NCI-H524 (cell line): ENCODE measurements at places on chromosomes 16 and 17.
A peak's percentile ranks its signal among the peaks of the same experiment; 100 is the strongest.

DNA sequence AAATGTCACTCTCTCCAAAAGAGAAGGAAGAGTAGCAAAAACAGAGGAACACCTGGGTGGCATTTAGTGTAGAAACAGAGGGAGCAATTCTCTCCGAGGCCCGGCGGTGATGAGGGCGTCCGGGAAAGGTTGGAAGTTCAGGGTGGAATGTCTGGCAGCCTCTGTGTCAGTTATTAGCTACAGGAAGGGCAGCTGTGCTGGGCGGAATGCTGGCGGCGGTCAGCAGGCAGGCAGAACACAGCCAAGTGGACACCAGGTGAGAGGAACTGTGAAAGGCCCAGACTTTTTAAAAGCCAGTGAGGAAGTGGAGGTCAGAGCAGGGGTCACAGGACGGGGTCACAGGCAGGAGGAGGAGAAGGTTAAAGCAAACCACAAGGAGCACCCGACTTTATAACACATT is 238.1 kb downstream of the NTN1 start:
- no peak for DNase-seq

- no peak for DNase-seq
Measured at GRCh38 chr17:2478458-2478857, 33.2 kb downstream of the METTL16 start.

GRCh38 chr17:48024149-48025039 is 13.2 kb downstream of the COPZ2 start:
- DNase-seq = peak; percentile 77

GRCh38 chr17:79454826-79455225 is 156.0 kb downstream of the RBFOX3 start:
- no peak for DNase-seq

DNA sequence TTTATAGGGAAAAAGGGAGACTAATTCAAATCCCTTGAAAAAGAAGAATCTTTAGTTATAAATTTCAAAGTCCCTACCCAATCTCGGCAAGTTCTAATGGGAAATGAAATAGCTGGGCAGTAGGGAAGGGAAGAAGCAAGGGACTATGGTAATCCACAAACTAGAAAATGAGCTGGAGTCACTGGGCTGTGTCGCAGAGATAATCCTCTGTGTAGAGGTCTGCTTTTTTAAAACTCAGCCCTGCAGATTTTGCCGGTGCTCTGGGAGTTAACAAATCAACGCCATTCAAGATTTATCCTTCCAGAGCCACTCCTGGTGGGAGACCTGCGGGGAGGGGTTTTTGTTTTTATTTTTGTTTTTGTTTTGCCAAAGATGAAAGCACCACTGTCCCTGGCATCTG is 20.8 kb downstream of the SNX11 start:
- peak; percentile 73 for DNase-seq

- no peak for DNase-seq
Measured at GRCh38 chr16:56984639-56985038, 4.7 kb upstream of the NLRC5 start.

DNA sequence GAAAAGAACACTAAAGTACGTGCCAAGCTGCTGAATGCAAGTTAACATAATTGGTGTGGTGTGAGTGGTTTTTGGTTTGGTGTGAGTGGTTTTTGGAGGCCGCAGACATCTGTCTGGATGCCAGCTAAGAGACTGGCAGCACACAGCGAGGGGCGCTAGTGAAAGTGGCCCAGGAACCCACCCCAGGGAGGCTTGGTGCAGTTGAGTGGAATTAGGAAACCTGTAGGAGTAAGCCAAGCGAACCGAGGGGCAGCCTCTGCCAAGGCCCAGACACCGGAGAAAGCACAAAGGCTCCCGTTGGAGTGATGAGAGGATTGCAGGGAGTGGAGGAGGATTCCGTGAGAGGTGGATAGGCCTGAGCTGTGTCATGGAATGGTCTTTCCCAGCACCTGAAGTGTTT is 24.6 kb upstream of the SLC5A11 start:
- peak; percentile 89 for DNase-seq

GRCh38 chr17:48368352-48368908 is 61.6 kb downstream of the SKAP1 start:
- DNase-seq = no peak

- no peak for DNase-seq
Measured at GRCh38 chr17:14409292-14409691, 108.4 kb downstream of the HS3ST3B1 start.

- peak; percentile 87 for DNase-seq
Measured at GRCh38 chr17:63150490-63150889, 184.5 kb downstream of the TANC2 start.

- no peak for DNase-seq
Measured at GRCh38 chr17:78868391-78868790, 27.8 kb upstream of the USP36 start.

DNA sequence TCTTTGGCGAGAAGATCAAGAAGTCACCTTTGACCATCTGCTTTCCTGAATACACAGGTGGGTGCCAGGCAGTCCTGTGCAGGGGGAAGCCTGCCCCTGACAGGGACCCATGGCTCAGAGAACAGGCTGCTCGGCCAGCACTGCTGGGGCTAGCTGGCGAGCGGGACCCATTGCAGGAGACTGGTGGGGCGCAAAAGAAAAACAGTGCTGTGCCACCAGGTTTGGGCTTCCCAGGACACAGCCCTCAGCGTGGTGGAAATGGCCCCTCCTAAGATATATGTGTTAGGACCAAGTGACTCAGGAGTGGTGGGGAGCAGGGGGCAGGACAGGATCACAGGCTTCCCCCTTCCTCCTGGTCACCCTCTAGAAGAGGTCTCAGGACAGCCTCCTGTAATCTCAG is 73.9 kb downstream of the AMFR start:
- no peak for DNase-seq

- DNase-seq = no peak
Measured at GRCh38 chr17:72240333-72240732, 119.5 kb downstream of the SOX9 start.

DNA sequence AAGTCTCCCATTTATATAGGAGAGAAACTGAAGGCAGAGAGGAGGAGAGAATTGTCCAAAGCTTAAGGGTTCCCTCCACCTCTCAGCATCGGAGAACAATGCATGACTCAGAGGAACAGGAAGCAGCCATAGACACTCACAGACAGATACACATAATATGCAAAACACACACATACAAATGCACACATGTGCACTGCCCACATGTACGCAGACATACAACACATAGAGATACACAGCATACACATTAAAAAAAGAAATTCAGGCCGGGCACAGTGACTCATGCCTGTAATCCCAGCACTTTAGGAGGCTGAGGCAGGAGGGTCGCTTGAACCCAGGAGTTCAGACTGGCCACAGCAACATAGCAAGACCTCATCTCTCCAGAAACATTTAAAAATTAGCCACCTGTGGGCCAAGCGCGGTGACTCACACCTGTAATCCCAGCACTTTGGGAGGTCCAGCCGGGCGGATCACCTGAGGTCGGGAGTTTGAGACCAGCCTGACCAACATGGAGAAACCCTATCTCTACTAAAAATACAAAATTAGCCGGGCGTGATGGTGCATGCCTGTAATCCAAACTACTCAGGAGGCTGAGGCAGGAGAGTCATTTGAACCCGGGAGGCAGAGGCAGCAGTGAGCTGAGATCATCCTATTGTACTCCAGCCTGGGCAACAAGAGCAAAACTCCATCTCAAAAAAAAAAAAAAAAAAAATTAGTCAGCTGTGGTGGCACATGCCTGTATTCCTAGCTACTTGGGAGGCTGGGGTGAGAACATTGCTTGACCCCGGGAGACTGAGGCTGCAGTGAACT is 11.3 kb downstream of the ERAL1 start:
- DNase-seq = no peak

- DNase-seq = no peak
Measured at GRCh38 chr17:17425005-17425404, 51.8 kb upstream of the MED9 start.

DNA sequence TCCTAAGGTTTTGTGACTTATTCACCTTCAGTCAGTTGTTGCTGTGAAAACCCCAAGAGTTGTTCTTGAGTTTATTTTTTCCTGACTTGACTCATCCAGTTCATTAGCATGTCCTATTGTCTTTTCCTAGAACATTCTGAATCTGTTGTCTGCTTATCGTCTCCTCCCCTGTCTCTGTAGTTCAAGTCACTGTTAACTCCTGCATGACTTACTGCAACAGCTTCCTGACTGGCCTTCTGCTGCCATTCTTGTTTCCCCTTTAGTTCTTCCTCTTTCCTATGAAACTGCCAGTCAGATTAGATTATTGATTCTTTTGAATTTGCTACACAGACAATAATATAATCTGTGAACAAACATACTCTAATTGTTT is 161.5 kb downstream of the FTO start:
- no peak for DNase-seq

- DNase-seq = peak; percentile 75
Measured at GRCh38 chr17:45246861-45247428, 14.9 kb downstream of the SPATA32 start.

GRCh38 chr17:5582209-5583185 is 1.8 kb downstream of the NLRP1 start:
- DNase-seq = no peak

DNA sequence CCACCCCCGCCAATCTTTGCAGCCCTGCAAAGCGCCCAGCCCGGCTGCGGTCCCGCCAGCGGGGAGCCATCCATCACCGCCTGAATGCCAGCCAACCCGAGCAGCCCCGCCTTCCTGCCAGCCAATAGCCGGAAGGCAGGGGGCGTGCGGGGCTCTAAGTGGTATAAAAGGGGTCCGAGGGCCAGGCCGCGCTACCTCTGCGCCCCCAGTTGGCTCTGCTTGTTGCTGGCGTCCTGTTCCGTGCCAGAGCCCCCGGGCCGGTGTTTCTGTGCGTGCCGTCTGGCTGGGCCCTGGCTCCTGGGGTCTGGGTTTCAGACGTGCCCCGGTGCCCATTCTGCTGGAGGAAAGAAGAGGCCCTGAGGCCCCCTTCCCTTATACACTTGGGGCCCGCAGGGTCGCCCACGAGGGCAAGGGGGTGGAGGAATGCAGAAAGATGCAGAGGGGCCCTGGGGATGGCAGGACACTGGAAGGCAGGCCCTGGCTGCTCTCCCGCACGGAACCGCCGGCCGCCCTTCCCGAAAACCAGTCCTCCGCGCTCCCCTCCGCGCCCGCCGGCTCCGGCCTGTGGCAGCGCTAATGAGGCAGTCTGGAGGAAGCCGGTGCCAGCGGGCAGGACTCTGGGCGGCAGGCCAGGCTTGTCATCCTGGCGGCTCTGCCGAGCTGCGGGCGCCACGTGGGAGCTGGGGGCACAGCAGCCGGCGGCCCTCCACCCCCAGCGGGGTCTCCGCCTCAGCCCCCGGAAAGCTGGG is 14.0 kb downstream of the COPZ2 start:
- DNase-seq = peak; percentile 81

DNA sequence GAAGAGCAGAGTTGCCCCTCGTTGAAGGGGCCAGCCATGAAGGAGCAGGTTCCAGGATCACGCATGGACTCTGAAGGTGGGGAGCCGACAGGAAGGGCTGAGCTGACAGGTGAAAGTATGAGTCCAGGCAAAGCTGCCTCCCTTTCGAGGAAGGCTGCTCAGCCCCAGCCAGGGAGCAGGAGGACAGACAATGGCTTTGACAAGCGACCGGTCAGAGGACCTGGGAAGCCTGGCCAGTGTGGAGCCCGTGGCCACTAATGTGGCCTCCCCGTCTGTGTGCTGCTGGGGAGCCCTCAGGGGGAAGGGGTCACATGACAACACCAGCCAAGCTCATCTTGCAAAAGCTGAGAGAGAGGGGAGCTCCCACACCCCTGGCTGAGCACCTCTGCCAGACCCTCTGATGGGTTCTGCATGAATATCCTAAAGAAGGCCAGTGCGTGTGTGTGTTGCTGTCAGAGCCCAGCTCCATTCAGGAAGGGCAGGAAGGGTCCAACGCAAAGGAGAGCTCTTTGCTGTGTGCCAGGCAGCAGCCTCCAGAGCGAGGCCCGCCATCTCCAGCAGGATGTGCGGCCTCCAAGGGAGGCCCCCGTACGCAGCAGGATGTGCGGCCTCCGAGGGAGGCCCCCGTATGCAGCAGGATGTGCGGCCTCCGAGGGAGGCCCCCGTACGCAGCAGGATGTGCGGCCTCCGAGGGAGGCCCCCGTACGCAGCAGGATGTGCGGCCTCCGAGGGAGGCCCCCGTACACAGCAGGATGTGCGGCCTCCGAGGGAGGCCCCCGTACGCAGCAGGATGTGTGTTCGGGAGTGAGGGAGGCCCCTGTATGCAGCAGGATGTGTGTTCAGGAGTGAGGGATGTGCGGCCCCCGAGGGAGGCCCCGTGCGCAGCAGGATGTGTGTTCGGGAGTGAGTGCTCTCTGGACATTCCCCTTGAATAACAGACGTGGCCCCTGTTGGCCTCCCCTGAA is 102.1 kb upstream of the CHMP6 start:
- no peak for DNase-seq

GRCh38 chr16:65745201-65745708 is 621.2 kb upstream of the CDH5 start:
- peak; percentile 12 for DNase-seq

GRCh38 chr16:72664056-72664508 is 383.8 kb downstream of the ZFHX3 start:
- no peak for DNase-seq

DNA sequence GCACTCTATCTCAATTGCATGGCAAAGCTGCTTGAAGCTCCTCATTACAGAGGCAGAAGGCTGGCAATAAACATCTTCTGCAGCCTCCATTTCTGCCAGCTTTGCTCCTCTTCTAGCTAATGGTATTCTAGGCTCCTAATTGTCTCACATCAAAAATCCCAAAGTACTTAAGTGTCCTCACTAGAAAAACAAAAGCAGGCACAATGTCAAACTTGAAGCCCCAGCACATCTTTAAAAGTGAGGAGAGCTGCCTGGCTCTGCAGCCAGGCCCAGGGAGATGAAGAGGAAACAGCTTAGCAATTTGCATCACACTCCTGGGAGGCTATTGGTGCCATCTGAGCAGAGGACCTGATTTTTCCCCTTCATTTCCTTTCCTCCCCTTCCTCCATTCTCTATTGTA is 197.1 kb downstream of the KCNJ2 start:
- peak; percentile 6 for DNase-seq

- no peak for DNase-seq
Measured at GRCh38 chr17:47714773-47715396, 18.2 kb upstream of the TBX21 start.

- DNase-seq = no peak
Measured at GRCh38 chr17:67862614-67863217, 37.4 kb downstream of the BPTF start.

- DNase-seq = peak; percentile 58
Measured at GRCh38 chr17:50865060-50865867, 890 bp downstream of the TOB1 start.

DNA sequence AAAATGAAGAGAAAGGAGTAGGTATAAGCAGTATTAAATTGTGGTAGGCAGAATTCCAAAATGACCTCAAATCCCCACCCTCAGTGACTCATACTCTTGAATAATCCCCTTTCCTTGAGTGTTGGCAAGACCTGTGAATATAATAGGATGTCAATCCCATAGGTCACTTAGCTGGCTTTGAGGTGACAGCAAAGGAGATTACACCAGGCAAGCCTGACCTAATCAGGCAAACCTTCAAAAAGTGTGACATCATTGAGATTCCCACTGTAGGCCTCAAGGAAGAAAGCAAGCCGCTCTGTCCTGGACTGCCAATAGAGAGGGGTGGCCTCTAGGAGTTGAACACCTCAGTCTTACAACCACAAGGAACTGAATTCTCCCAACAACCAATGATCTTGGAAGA is 535.2 kb downstream of the RBFOX1 start:
- no peak for DNase-seq

GRCh38 chr17:8072729-8073461 is 14.6 kb downstream of the ALOX12B start:
- no peak for DNase-seq

- DNase-seq = peak; percentile 5
Measured at GRCh38 chr16:53433509-53433908, 762 bp upstream of the RBL2 start.
